ENCODE measurements at places on chromosomes 5 and 9.
A peak's percentile ranks its signal among the peaks of the same experiment; 100 is the strongest.

DNA sequence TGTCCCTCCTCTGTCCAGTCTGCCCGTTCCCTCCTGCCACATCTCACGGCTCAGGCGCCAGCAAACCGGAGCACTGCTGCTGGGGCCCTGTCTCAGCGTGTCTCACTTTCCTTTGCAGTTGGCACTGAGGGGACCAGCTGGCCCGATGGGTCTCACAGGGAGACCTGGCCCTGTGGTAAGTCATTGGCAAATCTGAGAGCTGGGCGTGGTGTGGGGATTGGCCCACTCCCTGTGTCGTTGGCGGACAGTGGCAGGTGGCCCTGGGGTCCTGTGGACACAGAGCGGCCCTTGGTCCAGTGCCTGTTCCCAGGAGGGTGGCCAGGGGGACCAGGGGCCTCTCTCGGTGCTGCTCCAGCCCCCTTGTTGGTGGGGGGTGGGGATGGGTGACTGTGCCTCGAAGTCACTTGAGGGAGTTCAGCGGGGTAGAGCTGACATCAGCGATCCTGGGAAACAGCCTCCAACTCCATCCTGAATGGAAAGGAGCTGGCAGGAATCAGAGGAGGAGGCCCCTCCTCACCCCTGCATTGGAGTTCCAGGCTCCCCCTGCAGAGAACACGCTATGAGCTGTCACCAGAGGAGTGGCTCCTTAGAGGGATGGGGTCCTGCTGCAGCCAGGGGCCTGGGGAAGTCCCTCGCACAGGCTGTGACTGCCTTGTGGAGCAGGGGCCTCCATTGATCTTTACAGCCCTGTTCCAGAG lies 111.0 kb downstream of the COL5A1 start:
- peak; percentile 47 for DNase-seq

- DNase-seq = no peak
These were observed 26.9 kb downstream of the CNOT6 start for GRCh38 chr5:180521101-180521500.

DNA sequence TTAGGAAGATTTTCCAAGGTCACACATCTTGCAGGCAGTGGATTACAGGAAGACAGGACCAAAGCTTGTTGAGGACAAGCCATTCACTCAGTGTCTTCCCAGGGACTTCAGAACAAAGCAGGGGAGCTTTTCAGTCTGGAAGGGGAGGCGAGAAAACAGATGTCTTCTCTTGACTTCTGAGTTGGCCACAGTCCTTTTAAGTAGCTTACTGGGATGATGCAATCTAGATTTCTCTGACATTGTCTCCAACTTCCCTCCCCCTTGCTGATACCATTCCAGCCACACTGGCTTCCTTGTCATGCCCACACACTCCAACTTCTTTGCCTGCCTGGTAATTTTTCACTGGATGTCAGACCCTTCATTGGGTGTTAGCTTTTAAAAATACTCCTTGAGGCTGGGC lies 174.2 kb upstream of the TBC1D2 start:
- DNase-seq = peak; percentile 21

DNA sequence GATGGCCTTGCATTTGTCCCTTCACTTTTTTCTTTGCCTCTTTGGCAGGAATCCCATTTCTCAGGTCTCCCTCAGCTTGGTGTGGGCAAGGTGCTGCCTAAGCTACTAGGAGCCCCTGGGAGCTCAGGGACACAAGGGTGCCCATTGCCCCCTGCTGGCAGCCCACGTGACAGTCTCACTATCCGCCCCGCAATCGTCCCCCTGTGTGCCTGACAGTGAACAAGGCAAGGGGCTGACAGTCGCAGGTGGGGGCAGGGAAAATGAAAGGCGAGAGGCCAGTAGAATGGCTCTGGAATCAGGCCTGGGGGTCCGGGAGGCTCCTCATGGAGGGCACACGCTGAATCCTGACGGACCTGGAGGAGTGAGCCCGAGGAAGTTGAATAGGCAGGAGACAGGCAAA lies 2.0 kb upstream of the PCDH12 start:
- no peak for DNase-seq

DNA sequence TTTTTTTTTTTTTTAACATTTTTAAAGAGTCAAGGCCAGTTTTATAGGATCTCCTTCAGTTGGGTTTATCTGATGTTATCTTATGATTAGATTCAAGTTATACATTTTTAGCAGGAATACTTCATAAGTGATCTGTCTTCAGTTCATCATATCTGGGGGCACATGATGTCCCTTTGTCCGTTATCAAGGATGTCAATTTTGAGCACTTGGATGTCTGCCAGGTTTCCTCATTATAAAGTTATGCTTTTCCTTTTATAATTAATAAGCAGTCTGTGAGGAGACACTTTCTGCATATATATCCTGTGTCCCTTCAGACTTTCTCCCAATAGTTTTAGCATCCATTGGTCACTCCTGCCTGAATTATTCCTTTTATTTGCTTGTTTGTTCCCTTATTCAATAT lies 11.8 kb downstream of the HDHD3 start:
- DNase-seq = no peak

GRCh38 chr5:154320224-154321089 lies 125.3 kb upstream of the SAP30L start:
- peak; percentile 44 for DNase-seq

DNA sequence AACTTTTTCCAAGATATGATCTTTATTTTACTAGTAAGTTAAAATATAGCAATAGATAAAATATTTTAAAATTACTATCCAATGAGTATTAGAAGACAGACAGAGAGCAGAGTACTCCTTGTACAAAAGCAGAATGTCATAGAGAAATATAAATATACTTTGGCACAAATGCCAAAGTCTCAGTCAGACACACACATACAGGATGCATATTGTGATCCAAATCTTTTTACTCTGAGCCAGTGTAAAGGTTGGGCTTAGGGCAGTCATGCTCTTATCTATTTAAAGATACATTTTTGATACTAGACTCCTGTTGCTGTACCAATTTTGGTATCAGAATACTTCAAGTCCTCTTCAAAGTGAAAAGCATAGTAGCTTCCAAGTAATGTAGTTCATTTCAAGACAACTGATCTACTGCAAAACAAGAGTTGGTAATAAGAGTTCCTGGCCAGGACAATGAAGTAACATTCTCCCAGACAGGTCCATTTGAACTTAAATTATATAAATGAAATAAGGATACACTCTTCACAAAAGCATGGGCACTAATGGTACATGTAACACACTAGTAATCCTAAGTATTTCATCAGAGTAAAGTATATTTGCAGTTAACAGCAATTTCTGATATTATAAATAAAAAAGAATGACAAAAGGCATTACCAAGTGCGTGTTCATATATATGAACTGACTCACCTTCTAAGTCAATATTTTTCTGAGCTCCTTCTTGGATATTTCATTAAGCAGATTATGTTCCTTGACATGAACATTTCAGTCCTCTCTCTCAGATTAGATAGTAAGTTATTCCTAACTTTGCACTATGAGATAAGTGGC lies 10.5 kb downstream of the PFDN1 start:
- DNase-seq = no peak

DNA sequence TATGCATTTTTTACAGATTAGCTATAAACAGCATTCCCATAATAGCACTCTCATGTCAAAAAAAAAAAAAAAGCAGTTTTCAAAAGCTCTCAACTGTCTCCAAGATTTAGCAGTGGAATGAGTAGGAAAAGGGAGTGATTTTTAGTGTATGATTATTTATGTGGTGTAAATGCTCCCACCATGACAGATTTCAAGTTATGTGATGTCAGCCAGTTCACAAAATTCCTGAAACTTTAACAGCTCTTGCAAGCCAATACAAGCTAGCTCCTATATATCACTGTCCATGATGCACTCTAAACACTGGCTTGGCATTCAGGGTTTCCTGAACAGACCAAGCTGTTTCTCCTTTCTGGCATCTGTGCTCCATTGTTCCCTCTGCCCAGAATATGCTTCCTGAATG lies 7.9 kb upstream of the ANKDD1B start:
- no peak for DNase-seq

- no peak for DNase-seq
These were observed 5.6 kb downstream of the ADAMTSL2 start for GRCh38 chr9:133539991-133540697.

GRCh38 chr5:107801061-107801460 lies 130.3 kb upstream of the EFNA5 start:
- DNase-seq = no peak

DNA sequence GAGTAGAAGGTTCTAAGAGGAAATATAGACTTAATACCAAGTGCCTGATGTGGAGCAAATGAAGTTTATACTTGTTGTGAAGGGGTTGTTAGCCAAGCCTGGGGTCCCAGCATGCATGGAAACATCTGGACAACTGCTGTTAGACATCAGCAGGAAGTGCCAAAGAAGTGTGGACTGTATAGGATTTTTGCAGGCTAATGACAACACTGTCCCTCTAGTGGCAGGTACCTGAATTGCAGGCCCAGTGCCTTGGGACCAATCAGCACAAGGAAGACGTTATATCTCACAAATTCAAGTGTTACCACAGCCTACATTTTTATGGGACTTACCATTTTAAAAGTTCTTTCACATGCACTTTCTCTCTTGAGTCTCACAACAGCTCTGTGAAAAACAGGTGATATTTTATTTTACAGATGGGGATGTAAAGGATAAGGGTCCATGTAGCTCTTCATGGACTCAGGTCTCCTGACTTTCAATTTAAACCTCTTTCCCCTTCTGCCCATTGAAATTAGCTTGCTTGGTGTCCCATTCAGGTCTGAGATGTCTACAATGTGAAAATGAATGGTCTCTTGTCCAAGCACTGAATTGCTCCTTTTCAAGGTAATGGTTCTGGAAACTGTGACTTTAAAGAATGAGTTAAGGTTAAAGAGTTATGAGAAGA lies 89.0 kb upstream of the MAP1B start:
- peak; percentile 52 for DNase-seq

GRCh38 chr5:43685252-43685950 lies 82.4 kb downstream of the NNT start:
- peak; percentile 72 for DNase-seq

GRCh38 chr9:81558091-81558830 lies 131.1 kb downstream of the TLE1 start:
- DNase-seq = peak; percentile 30
